ENCODE measurements at places on chromosomes 6 and 20.

DNA sequence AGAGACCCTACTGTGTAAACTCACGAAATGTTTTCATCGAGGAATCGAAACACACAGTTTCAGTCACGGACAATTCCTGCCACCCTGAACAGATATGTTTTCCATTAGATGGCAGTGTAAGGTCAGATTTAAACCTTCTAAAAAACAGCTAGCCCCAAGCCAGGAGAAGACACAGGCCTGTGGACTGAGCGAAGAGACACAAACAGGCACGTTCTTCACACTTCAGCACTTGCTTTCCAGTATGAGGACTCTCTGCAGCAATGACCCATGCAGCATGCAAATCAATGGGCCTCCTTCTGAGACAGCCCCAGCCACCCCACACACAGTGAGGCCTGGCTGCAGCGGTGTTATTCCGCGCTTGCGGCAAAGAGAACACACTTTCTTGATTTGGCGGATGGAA lies 31.9 kb downstream of the HUS1B start:
- no peak for DNase-seq

DNA sequence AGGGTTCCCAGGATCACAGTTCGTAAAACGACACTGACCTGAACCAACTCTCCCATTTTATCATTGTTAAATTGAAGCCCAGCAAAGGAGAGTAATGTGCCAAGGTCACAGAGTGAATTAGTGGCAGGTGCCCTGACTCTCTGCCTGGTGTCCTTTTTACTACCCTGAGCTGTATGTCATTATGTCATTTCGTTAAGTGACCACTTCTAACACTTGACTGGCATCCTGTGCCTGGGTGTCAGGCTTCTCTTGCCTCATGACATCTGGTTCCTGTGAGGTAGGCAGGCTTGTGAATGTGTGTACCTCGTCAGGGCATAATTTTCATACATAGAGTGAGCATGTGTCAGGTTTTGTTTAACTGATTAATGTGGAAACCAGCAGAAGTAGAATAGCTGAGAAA lies 48.6 kb downstream of the RALY start:
- no peak for DNase-seq

DNA sequence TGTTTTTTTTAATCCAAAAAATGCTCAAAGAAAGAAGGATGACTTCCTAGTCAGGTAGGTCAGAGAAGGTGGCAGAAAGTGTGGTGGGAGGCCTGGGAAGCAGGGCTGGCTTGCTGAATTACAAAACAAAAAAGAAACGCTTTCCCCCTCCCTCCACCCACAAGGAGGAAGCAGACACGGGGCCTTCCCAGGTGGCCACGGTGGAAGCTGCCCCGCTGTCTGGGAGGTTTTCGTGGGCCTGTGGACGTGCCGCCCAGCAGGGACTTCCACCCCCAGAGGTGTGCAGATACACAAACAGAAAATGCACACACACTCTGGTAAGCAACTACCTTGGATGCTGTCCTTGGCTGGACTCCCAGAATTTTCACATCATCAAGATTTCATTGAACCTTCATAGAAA lies 198.2 kb upstream of the CDH4 start:
- DNase-seq = no peak

DNA sequence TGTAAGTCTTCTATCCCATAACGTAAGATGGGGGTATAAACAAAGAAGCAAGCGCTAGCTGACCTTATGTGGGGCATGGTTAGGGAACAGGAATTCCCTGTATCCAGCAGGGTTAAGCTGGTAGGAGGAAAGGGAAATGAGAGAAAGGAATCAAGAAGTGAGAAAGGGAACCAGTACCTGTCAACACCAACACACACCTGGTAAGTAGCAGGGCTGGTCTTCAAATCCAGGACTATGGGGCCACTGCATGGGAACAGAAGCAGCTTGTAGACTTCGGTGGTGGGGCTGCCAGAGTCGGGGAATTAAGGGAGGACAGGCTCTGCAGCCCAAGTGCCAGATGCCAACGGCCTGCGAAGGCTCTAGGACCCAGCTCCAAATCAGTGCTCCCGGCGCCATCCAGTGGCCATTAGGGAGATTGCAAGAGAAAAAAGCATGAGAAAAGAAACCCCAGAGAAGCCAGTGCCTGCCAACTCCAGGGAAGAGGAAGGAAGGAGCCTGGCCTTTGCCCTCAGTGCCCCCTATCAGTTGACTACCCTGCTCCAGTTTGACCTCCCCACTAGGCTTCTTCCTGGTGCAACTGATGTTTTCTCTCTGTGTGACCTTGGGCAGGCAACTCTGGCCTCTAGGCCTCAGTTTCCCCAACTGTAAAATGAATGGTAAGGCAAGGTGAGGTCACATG lies 15.8 kb upstream of the RBPJL start:
- peak; percentile 89 for DNase-seq

GRCh38 chr6:27791182-27791943 lies 120.8 kb downstream of the OR2B2 start:
- peak; percentile 84 for DNase-seq

DNA sequence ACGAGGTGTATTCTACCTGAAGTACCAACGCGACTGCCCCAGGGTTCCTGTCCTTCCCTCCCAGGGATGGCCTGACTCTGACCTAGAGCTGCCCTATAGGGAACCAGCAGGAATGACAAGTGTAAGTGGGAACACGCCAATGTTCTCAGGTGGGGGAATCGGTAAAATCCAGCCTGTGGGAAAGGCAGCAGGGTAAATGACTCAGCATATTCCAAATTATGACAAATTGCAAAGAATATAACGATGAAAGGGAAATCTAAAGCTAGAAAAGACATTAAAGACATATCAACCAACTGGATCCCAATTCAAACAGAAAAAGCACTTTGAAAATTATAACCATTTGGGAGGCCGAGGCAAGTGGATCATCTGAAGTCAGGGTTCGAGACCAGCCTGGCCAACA lies 41.8 kb downstream of the KIF16B start:
- no peak for DNase-seq

- no peak for DNase-seq
Measured at GRCh38 chr6:75109765-75110164, 96.1 kb downstream of the COL12A1 start.

DNA sequence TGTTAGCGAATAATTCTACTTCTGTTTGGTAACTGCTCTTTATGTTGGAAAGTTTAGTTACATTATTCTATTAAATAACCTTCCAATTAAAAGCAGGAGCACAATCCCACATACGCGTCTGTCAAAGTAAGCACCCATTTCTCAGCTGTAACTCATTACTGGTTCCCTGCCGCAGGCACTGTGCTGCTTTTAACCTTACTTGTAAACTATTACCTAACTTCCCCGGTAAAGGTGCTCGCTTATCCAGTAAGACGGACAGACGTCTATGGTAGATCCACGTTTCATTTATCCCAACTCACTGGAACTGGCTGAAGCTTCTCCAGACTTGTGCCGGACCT lies 529 bp upstream of the ENPP4 start:
- DNase-seq = no peak

DNA sequence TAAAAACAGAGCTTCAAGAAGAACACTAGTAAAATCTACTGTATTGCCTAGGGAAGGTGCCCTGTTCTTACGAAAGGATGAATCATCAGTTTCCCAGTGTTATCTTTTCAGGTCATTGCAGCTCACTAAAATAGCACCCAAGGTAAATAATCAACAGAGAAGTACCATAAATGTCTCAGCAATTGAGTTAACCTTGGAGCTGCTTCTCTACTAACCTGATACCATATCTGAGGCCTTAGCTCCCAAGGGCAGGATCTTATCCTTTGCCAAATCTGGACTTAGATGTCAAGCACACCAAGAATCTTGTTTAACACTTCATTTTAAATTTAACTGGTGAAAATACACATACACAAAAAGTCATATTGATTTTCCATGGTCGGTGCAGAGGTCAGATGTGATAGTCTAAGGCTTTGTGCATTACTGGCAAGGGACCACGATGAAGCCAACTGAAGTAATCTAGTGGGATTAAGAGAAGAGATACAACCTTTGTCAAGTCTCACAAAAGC lies 81.5 kb downstream of the EDN1 start:
- DNase-seq = no peak

- no peak for DNase-seq
Measured at GRCh38 chr6:128525406-128525805, 5.0 kb upstream of the PTPRK start.

DNA sequence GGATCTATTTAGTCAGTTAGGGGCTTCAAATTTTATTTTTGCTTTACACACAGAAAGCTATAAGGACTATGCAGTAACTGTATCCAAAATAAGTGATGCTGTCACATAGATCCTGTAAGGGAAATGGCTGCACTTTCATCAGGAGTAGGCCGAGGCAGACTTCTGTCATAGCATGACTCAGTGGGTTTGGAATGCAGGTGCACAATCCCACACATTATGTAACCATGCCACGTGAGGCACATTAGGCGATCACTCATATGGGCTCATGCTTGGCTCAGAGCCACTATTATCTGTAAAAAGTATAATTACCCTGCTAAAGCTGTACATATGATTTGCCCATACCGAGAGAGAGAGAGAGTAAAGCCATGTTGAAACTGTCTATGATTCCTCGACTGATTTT lies 1189.4 kb upstream of the EYS start:
- DNase-seq = no peak

DNA sequence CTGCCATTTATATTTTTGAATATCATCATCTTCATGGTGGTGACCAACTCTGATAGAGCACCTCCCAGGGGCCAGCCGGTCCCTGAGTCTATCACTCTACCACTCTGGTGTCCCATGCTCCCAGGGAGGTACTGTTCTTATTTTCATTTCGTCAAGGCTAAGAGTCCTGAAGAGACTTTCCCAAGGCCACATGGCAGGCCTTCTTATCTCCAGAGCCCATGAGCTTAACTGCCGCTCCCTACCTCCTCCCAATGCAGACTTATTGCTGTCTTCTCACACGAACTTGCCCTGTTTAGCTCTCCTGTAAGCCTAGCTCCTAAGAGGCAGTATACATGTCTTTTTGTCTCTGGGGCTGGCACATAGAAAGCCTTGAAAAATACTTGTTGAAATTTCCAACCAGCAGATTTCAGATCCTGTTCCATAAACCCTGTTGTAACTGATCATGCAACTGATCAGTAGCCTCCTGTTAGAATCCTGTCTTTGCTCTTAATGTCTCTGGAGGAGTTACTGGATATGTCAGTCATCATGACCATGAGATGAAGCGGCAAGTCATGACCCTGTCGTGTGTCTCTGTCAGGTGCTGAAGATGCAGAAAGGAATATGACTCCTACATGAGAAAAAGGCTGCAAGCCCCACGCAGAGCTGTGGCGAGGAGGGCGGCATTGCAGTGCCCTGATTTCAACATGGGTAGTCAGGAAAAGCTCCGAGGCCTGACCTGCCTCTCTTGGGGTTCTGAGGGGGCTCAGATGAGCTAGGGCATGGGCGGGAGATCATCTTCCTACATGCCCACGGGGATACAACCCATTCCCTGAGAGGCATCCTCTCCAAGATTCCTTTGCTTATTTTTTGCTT lies 60.0 kb downstream of the TTI1 start:
- no peak for DNase-seq

- DNase-seq = no peak
Measured at GRCh38 chr6:145241721-145242120, 493.6 kb downstream of the EPM2A start.

- DNase-seq = no peak
Measured at GRCh38 chr6:1622851-1623768, 13.4 kb downstream of the FOXC1 start.

DNA sequence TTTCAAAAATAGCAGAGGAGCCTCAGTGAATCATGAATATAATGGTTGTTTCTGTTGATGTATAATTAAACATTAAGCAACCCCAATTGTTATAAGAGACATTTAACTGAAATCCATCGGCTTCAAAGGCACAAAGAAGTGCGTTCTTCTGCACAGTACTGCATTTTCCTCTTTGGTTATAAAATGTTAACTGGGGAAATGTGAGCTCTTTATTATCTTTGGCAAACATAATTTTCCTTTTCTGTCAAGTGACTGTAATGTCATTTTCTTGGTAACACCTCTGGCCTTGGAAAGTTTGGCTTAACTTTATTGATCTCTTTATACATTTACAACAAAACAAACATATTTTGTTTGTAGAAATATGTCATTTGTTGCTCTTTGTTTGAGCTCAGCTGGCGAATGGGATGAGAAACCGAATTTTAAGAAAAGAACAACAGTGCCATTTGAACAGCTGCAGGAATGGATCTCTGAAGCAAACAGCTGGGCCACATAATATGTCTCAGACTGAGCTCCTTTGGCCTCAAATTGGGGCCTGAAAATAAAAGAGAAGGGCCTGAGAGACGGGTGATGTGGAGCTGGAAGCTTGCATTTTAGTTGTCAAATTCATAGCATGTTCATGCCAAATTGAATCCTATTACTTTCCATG lies 427.0 kb upstream of the SPTLC3 start:
- no peak for DNase-seq

GRCh38 chr6:143271024-143271423 lies 179.5 kb downstream of the ADAT2 start:
- no peak for DNase-seq

DNA sequence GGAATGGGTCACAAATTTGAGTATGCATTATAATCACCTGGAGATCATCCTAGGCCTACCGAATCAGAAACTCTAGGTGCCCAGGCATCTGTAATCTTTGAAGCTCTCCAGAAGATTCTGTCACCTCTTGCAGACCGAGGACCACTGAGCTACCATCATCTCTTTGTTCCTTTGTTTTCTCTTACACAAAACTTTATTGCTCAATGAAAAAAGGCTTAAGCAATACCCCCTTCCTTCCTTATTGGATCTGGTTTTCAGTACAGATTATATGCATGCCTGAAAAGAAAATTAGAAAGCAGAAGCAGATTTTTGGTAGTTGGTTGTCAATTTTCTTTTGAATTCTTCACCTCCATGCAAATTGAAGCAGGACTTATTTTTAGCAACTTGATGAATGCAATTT lies 31.3 kb downstream of the STX11 start:
- no peak for DNase-seq

DNA sequence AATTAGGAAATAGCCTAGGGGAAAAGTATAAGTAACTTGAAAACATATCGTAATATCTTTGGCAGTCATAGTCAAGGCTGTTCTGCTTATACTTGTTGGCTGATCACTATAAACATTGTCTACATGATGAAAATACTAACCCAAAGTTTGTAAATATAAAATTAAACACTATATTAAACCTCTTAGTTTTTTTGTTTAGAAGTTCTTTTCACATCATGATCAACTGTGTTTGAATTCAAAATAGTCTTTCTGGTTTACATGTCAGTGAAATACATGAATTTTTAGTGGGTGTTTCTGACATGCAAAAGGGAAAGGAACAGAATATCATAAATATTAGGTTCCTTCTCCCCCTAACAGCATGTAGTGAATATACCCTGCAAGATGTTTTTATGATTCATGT lies 43.5 kb downstream of the ADGRG6 start:
- no peak for DNase-seq

GRCh38 chr6:162154001-162154400 lies 573.6 kb downstream of the PRKN start:
- no peak for DNase-seq

Measured in ascending aorta (tissue), 2 donors.